Neural crest cell (in vitro differentiated cells): ENCODE measurements at places on chromosomes 2 and 18. TPM values are rescaled to one million over a fixed set of nuclear protein-coding genes. Genes with fewer than 3 reads are reported as not detected.

DNA sequence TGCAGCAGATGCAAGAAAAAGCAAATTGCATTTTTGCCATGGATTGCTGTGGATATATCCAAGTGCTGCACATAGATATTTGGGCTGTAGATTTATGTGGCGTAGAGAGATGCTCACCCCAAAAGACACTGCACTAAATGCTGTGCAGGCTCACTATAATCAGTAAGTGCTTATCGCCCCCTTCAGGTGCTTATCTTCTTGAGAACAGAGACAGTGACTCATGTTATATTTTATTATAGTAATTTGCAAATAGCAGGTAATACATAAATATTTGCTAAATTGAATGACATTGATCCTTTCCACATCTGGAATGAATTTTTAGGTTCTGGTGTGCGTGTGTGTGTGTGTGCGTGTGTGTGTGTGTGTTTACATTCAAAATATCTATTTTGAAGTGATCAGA lies 36.8 kb upstream of the PLEKHM3 start:
- no peaks in the 10 kb centered on the region for H3K27me3 ChIP-seq
- DNase-seq: no peak
- no peak overlapping the region for H3K27ac ChIP-seq
- H3K4me3 ChIP-seq: no peak overlapping the region
- H3K4me1 ChIP-seq: peaks cover 8% of the 10 kb centered on the region
- no peaks in the 10 kb centered on the region for H3K36me3 ChIP-seq

GRCh38 chr2:2849464-2850217 lies 518.6 kb upstream of the MYT1L start:
- no peaks in the 10 kb centered on the region for H3K27me3 ChIP-seq
- H3K36me3 ChIP-seq: no peaks in the 10 kb centered on the region
- no peak overlapping the region for H3K27ac ChIP-seq

GRCh38 chr2:11023326-11024258 lies 111.9 kb downstream of the KCNF1 start:
- peaks cover 20% of the 10 kb centered on the region for H3K4me1 ChIP-seq
- H3K27me3 ChIP-seq: peaks cover 2% of the 10 kb centered on the region
- H3K4me3 ChIP-seq: no peak overlapping the region
- no peak for DNase-seq
- H3K27ac ChIP-seq: no peak overlapping the region
- no peaks in the 10 kb centered on the region for H3K36me3 ChIP-seq

GRCh38 chr2:134120406-134120732 lies 133.5 kb upstream of the MGAT5 start:
- H3K27me3 ChIP-seq: peaks cover 23% of the 10 kb centered on the region
- peak; percentile 8 for DNase-seq
- no peak overlapping the region for H3K4me3 ChIP-seq
- H3K4me1 ChIP-seq: peaks cover 26% of the 10 kb centered on the region

DNA sequence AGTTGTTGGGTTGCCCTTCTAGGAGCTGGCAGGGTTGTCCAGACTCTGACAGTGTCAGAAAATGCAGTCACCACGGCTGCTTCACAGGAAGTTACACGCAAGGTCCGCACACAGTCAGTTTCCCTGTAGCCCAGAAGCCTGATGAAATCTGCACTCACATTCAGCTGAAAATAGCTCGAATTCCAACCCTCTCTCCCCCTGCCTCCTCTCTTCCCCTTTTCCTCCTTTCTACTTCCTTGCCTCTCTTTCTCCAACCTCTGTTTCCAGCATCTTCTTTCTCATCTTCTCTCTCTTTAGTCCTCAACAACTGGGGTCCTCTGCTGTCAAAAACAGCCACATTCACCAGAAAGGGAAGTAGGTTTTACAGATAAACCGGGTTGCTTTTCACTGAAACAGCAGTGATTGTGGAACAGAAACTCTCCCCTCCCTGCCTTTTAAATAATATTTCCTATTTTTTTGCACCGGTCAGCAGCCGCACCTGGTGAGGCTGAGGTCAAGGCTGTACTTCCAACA lies 69.3 kb downstream of the BCL11A start:
- no peaks in the 10 kb centered on the region for H3K36me3 ChIP-seq
- H3K27ac ChIP-seq: peak overlapping the region; percentile 12
- no peak for DNase-seq
- H3K27me3 ChIP-seq: no peaks in the 10 kb centered on the region

DNA sequence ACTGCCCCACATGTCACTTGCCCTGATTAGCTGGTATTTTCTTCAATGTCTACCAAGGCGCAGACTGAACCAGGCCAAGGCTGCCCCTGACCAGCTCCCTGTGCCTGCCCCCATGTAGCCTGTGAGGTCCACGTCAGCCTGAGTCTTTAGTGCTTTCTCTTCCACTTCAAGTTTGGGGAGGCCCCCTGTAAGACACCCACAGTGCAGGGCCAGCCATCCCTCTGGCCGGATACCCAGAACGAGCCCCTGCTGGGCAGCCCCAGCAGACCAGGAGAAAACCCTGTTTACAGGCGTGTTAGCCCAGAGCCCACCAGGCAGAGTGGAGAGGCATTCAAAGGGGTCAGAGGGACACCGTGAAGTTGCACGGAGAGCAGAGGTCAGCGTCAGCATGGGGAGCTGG lies 92.4 kb downstream of the TFCP2L1 start:
- H3K27ac ChIP-seq: no peak overlapping the region
- H3K4me3 ChIP-seq: no peak overlapping the region
- DNase-seq: no peak
- peaks cover 4% of the 10 kb centered on the region for H3K4me1 ChIP-seq
- no peaks in the 10 kb centered on the region for H3K36me3 ChIP-seq

- H3K36me3 ChIP-seq: peaks cover 14% of the 10 kb centered on the region
- no peak overlapping the region for H3K4me3 ChIP-seq
- DNase-seq: no peak
- no peak overlapping the region for H3K27ac ChIP-seq
- H3K27me3 ChIP-seq: no peaks in the 10 kb centered on the region
Measured at GRCh38 chr2:202204855-202205254, 33.5 kb downstream of the SUMO1 start.

GRCh38 chr2:18650221-18650620 lies 60.9 kb upstream of the NT5C1B start:
- no peaks in the 10 kb centered on the region for H3K36me3 ChIP-seq
- no peak overlapping the region for H3K4me3 ChIP-seq
- H3K27me3 ChIP-seq: no peaks in the 10 kb centered on the region

DNA sequence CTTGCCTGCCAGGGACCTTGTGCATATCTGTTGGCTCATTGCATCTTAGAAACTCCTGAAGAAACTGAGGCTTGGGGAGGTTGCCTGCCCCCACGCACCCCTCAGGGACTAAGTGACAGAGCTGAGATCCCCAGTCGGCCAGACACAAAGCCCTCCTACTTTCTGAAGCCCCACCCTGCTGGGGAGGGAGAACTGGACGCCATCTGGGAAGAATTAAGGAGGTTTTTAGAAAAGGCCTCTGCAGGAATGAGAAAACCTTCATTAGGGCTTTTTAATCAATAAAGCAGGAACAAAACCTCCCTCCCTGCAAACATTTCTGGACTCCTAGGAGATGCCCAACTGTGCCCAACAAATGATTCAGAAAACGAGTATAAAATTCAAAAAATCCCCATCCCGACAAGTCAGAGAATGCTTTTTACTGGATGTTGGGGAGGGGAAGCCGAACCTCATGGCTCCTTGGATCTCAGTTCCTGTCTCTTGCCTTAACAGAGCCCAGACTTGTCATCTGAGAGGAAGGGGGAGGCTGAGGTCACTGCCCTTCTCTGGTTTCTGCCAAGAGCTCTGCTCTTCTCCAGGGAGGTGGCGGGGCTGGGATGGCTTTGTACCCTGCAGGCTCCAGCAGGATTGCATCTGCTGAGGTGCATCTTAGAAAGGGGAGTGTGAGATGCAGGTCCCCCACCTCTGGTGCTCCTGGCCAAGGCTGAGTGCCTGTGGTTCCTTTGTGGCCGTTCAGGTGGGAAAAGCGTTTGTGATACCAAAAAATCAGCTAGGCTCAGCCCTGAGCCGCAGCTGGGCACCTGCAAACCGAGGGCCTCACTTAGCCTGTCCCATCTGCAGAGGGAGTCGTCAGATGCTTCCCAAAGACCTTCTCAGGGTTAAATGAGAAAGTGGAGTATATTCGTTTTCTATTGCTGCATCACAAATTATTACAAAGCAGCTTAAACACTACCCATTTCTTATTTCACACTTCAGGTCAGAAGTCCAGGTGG lies 142.4 kb downstream of the ZFP36L2 start:
- no peaks in the 10 kb centered on the region for H3K36me3 ChIP-seq
- no peaks in the 10 kb centered on the region for H3K27me3 ChIP-seq
- peak overlapping the region; percentile 58 for H3K4me3 ChIP-seq
- H3K4me1 ChIP-seq: peaks cover 75% of the 10 kb centered on the region

DNA sequence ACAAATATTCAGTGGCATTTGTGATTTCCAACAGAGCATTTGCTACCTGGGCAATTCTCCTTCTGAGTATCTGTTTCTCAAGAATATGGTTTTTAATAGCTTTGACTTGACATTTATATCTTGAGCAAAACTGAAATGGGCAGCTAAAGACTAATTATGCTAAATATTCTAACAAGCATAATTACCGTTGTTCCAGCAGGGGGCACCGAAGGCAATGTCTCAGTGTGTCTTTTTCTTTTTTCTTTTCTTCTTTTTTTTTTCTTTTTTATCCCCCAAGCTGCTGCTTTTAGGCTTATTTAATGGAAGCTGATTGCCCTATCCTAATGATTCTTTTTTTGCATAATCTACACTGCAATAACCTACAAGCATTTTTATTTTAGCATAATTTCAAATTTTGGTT lies 138.9 kb upstream of the NABP1 start:
- H3K36me3 ChIP-seq: no peaks in the 10 kb centered on the region
- DNase-seq: peak; percentile 28
- H3K27ac ChIP-seq: no peak overlapping the region
- H3K27me3 ChIP-seq: no peaks in the 10 kb centered on the region
- H3K4me1 ChIP-seq: peaks cover 4% of the 10 kb centered on the region
- H3K4me3 ChIP-seq: no peak overlapping the region

The ACMSD gene
- not detected in 2 replicates for total RNA-seq

The SLC30A3 gene
- total RNA-seq: 0.48 and 0.93 TPM in 2 replicates

The PSMA8 gene
- total RNA-seq: not detected in 2 replicates

The ABCG8 gene
- not detected in 2 replicates for total RNA-seq

The UGT1A7 gene
- total RNA-seq: not detected in 2 replicates

The SAG gene
- total RNA-seq: not detected in 2 replicates

The LHCGR gene
- 0.12 TPM in 1 of 2 replicates, not detected in the other for total RNA-seq

The SLC8A1 gene
- total RNA-seq: 4.2 and 4.7 TPM in 2 replicates

The FAM237A gene
- total RNA-seq: not detected in 2 replicates
